SJSA1 (cell line): ENCODE measurements at places on chromosomes 2 and 18. TPM values are rescaled to one million over a fixed set of nuclear protein-coding genes. Genes with fewer than 3 reads are reported as not detected.

Gene KCNG2
- total RNA-seq = not detected in 2 replicates

Gene FAHD2B
- total RNA-seq = 6.8 and 10.7 TPM in 2 replicates

GRCh38 chr2:160680294-160680693 lies 186.7 kb upstream of the RBMS1 start:
- no peaks in the 10 kb centered on the region for H3K36me3 ChIP-seq
- no peak for DNase-seq
- no peaks in the 10 kb centered on the region; the same call in 1 of the 2 replicates for H3K4me1 ChIP-seq
- H3K27me3 ChIP-seq = no peaks in the 10 kb centered on the region
- H3K4me3 ChIP-seq = no peak overlapping the region
- no peak overlapping the region for H3K27ac ChIP-seq

GRCh38 chr2:69765096-69765380 lies 23.1 kb downstream of the ANXA4 start:
- no peak overlapping the region for H3K27ac ChIP-seq
- H3K27me3 ChIP-seq = no peaks in the 10 kb centered on the region
- peaks cover 24% of the 10 kb centered on the region for H3K4me1 ChIP-seq
- no peak for DNase-seq

DNA sequence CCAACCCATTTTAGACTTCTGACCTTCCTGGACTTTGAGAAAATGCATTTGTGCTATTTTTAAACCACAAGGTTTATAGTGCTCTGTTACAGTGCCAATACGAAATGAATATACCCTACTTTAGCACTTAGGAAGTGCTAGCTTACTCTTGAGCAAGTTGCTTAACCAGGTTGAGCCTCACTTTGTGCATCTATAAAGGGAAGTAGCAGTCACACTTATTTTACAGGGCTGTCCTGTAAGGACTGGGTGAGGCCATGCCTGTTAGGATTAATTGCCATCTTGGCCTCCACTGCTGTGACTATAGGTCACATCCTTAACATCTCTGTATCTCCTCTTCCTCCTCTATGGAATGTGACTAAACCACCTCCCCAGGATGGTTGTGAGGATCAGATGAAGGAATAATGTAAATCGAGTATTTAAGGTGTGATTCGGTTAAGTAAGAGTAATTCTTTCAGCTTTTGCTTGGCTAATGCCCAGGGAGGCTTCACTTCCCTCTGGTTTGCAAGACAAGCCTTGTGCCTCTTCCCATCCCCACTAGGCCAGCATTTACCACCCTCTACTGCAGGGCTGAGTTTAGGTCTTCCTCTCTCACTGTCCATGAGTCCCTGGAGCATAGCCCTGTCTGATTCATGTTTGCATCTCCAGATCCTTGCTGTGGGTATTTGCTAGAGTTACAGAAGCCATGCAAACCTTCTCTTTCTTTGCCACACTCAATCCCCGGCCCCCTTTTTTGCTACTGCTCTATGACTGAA lies 341.2 kb downstream of the ZNF521 start:
- H3K27me3 ChIP-seq = no peaks in the 10 kb centered on the region
- H3K4me3 ChIP-seq = no peak overlapping the region
- H3K36me3 ChIP-seq = no peaks in the 10 kb centered on the region
- no peak for DNase-seq

DNA sequence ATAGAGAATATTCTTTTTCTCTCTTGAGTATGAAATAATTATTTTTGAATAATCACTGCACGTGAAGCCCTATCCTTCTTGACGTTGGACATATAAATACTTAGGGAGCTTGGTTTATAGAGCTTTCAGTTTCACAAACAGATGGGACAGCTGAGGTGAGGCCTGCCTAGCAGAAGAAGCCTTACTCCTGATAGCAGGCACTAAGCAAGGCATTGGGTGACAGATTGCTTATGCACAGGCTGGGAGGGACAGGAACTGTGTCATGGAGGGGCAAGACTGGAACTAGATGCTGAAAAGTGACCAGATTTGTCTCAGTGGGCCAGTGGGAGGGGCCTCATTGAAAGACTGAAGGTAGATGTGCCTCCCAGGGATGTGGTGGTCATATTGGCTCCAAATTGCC lies 220.8 kb downstream of the NEDD4L start:
- H3K4me3 ChIP-seq = no peak overlapping the region
- no peaks in the 10 kb centered on the region for H3K27me3 ChIP-seq
- H3K27ac ChIP-seq = no peak overlapping the region
- no peak for DNase-seq
- H3K4me1 ChIP-seq = peaks cover 34% of the 10 kb centered on the region

- no peaks in the 10 kb centered on the region for H3K36me3 ChIP-seq
- no peak for DNase-seq
- no peaks in the 10 kb centered on the region for H3K4me1 ChIP-seq
- H3K4me3 ChIP-seq = no peak overlapping the region
- H3K27ac ChIP-seq = no peak overlapping the region
- no peaks in the 10 kb centered on the region for H3K27me3 ChIP-seq
Observed at GRCh38 chr2:228367356-228367755, 185.9 kb upstream of the SPHKAP start.

DNA sequence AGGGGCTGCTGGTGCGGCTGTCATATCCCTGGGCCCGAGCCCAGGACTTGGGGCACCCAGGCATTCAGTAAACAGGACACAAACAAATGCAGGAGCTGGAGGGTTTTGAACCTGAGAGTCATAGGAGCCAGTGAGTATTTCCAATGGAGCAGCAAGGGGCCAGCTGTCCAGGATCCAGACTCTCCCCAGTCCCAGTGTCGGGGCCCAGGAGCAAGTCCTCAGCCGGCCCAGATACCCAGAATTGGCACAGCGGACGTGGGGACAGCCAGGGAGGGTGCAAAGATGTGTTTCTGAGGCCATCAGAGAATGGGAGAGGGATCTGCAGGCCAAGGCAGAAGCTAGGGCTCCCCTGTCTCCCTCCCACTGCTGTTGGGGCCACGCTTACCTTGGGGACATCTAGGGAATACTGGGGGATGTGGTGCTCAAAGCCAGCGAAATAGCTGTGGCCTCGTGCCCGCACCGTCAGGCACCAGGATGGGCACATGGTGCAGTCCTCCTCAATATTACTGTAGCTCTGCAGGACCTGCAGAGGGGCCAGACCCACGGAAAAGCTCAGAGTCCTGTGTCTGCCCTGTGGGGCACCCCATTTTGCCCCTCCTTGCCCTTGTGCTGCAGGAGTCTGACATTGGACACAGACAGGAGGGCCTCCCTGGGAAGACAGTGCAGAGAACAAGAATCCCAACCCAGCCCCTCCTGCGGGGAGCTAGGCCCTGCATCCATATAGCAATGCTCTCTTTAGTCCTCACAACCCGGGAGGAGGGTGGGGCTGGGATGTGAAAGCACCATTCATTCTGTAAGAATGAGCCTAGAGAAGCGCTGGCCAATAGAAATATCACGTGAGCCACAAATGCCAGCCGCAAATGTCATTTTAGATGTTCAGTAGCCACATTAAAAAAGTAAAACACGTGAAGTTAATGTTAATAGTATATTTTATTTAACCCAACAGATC lies 15.4 kb downstream of the CFAP65 start:
- H3K27me3 ChIP-seq = peaks cover 32% of the 10 kb centered on the region
- H3K4me3 ChIP-seq = no peak overlapping the region
- H3K27ac ChIP-seq = no peak overlapping the region
- DNase-seq = no peak
- H3K4me1 ChIP-seq = no peaks in the 10 kb centered on the region
